HAP-1 (cell line): ENCODE measurements at places on chromosomes 3 and 15.

- no peak for DNase-seq
Observed at GRCh38 chr15:87492321-87492720, 764.2 kb downstream of the NTRK3 start.

- DNase-seq, result no peak
Observed at GRCh38 chr15:74212494-74212893, 9.9 kb upstream of the STRA6 start.

- DNase-seq, result no peak
Observed at GRCh38 chr3:120907659-120908029, 361 bp upstream of the STXBP5L start.

GRCh38 chr3:57006179-57006657 is 54.2 kb upstream of the SPATA12 start:
- no peak for DNase-seq
